ENCODE measurements at places on chromosomes 3 and 15.

DNA sequence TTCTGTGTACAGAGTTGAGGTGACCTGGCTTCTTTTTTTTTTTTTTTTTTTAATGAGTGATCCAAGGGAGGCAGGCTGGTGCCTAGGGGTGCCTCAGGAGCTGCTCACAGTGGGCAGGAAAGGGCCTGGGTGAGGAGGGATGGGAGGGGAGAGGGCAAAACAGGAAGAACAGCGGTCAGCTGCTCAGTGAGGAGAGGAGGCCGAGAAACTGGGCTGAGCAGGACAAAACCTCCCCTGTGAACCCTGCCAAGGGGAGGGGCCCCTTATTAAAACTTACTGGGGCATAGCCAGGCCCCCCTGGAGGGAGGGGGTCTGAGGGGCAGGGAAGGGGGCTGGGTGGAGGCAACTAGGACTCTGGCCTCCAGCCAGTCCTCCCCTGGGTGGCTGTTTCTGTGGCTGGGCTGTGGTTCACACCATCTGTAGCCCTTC lies 3.5 kb downstream of the PLEKHO2 start:
- peak; percentile 53 for DNase-seq

DNA sequence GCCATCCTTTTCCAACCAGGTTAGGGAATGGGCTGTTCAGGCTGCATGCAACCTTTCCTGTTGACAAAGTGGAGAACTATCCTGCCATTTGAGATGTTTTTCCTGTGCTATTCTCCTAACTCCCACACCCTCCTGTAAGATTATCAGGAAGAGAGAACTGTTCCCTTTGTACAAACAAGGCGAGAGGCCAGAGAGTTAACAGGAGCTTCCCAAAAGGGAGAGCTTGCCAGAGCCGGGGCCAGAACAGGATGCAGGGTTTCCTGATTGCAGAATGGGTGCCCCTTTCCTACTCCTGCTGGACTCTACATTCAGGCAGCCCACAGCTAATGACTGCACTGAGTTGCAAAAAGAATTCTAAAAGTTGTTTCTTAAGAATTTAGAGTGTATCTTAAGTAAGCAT lies 17.1 kb downstream of the PML start:
- DNase-seq = peak; percentile 92

DNA sequence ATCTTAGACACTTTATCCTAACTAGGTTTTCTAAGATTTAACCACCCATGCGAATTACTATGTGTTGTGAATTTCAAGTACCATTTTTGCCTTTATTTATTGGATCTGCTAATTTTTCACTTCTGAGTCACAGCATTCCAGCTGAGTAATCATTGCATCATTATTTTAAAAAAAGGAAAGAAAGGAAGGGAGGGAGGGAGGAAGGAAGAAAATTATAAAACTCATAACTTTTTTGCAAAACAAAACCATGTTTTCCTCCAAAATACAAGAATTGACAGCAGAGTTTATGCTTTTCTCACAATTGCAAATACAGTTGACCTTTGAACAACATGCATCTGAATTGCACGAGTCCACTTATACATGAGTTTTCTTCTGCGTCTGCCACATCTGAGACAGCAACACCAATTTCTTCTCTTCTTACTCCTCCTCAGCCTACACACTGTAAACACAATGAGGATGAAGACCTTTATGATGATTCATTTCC lies 651.4 kb upstream of the NECTIN3 start:
- DNase-seq = peak; percentile 94

GRCh38 chr3:169657351-169658124 lies 6.0 kb downstream of the MECOM start:
- peak; percentile 74 for DNase-seq

GRCh38 chr15:68056097-68056865 lies 2.2 kb downstream of the PIAS1 start:
- DNase-seq = no peak

- DNase-seq = no peak
Measured at GRCh38 chr3:196997311-196997710, 28.7 kb upstream of the PIGZ start.

DNA sequence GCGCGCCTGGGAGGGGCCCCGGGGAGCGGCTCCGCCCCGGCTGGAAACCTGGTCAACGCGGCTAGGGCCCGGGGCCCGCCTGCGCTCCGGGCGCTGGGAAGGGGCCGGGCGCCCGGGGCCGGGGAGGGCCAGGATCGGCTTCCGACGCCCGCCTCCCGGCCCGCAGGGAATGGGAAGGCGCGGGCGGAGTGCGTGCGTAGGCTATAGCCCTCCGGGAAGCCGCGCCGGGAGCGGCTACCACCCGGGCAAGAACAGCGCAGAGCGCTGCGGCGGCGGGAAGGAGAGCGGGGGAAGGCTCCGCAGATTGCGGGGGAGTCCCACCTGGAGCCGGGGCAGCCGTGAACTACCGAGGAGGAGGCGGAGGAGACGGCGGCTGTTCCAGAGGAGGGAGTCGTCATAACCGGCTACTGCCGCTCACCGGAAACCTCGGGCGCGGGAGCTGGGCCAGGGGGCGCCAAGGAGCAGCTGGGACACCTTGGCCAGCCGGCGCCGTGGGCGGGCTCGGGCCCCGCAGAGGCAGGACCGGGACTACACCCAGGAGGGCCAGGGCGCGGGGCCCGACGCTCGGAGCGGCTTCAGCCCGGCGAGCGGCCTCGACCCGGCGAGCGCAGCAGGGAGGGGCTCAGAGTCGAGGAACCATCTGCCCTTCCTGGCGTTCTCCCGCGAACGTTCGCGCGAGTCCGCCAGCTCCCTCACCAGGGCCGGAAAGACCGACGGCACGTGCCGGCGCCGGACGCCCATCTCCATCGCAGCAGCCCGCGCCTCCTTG lies at the start of gene EOGT:
Gene EOGT, minus strand, starts transcription at position 432 of the 769 bp plus-strand sequence. CDS start 3,838 bp downstream, outside the sequence.
- peak; percentile 93 for DNase-seq

GRCh38 chr3:181464033-181464694 lies 247.6 kb upstream of the SOX2 start:
- DNase-seq = no peak

GRCh38 chr3:39753391-39753790 lies 56.0 kb upstream of the MYRIP start:
- DNase-seq = no peak

- DNase-seq = no peak
Measured at GRCh38 chr15:57323806-57324589, 52.3 kb upstream of the CGNL1 start.

- no peak for DNase-seq
Measured at GRCh38 chr15:101660005-101660404, 7.8 kb upstream of the TM2D3 start.

- DNase-seq = no peak
Measured at GRCh38 chr3:183295211-183295610, 42.2 kb downstream of the B3GNT5 start.

DNA sequence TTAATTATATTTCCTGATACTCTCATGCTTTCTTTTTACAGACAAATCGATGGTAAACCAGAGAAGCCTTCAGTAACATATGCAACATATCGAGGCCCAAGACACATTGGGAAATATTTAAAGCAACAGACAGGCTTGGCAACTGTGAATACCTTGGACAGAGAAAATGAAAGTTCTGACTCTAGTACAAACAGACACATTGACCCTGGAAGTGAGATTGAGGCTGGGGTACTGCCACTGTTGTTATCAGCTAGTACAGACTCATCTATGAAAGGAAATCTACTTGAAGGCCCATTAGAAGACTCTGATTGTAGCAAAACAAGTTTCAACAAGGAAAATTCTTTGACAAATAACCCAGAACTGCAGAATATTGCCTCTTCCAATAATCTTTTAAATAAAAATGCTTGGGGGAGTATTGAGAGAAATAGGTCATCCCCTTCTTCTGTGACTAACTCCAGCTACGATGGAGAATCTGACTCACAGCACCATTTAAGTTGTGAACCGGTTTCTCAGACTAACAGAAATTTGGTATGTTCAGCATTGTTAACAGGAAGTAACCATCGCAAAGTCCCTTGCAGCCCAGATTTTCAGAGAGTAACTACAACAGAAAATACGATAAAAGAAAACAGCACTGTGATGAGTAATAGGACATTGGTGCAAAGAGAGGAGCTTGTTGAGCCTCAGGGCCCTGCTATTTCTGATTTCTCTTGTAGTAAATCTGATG lies 50.2 kb downstream of the CRYBG3 start:
- DNase-seq = peak; percentile 86

DNA sequence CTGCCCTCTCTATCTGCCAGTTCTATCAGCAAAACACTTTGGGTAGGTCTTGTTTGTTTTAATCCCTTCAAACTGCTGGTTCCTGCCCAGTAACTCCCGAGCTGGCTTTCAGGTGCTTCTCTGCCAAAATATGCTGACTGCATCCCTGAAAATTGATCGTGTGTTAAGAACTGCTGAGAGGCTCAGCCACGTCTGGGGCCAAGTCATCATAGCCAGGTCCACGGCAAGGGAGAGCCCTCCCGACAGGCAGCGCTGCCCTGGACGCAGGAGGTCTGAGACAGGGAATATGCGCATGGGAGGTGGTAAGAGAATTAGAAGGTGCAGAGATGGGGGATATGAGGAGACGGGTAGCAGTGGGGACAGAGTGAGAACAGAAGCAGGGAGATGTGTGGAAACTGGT lies 179.7 kb upstream of the TOPAZ1 start:
- no peak for DNase-seq

DNA sequence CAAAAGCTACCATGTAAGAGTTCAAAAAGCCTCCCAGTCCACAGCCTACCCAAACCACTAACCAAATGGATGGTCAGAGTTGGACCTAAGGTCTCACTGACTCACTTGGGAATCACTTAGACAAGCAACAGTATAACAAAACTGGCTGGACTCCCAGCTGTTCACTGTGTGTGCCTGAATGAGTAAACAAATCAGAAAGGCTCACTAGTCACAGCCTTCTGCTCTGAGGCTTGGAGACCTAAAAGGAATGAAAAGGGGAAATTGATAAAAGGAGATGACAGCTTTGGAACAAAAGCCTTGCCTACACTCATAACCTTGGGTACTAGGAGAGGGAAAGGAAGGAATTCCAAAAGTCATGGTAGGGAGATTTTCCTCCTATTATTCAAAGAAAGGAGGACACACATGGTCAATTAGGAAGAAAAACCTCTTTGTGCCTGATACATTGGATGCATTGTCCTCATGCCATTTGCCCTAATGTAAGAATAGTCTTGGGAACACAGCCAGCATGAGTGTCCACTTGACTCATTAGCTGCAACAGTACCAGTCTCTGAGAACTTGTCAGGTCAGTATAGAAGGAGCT lies 92.3 kb downstream of the FRMD5 start:
- peak; percentile 97 for DNase-seq
